ENCODE measurements at places on chromosomes 13 and 19.

DNA sequence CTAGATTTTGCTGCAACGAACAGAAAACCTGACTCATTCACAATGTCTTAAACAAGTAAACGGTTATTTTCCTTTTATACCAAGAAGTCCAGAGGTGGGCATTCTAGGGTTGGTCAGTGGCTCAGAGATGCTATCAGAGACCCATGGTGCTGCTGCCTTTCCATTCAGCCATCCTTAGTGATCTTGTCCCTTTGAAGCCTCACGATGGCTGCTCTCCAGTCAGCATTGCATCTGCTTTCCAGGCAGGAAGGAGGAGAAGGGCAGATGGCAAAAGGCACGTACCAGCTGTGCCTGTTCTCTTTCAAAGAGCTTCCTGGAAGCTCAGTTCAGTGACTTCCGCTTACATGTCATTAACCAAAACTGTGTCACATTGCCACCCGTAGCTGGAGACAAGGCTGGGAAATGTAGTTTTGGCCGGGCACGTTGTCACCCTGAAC is 30.1 kb downstream of the WDFY2 start:
- DNase-seq, result peak; percentile 76

- no peak for DNase-seq
These were observed 8.1 kb downstream of the ZNF460 start for GRCh38 chr19:57288373-57288772.

- DNase-seq, result no peak
These were observed 417.1 kb downstream of the PCDH17 start for GRCh38 chr13:58048670-58049069.

DNA sequence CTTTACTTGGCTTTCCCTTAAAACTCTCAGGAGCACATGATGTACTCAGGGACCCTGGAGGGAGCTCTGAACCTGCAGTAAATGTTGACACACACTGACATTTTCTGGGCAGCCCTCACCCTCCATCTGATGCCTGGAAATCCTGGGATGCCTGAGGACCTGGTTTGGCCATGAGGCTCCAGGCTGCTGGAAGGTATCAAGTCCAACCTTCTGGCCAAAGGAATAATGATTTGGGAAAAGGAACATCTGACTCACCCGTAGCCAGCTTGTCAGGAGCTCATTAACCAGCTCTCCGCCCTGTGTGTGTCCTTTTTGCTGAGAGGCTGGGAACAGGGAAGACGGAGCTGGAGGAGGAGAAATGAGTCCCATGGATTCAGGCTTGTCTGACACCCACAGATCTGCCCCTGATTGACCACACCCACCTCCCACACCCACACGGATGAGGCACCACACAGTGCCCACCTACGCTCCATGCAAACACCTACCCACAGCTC is 10.3 kb downstream of the ZNF558 start:
- DNase-seq, result no peak

- DNase-seq, result peak; percentile 98
These were observed 426 bp upstream of the AKAP11 start for GRCh38 chr13:42271337-42272114.

DNA sequence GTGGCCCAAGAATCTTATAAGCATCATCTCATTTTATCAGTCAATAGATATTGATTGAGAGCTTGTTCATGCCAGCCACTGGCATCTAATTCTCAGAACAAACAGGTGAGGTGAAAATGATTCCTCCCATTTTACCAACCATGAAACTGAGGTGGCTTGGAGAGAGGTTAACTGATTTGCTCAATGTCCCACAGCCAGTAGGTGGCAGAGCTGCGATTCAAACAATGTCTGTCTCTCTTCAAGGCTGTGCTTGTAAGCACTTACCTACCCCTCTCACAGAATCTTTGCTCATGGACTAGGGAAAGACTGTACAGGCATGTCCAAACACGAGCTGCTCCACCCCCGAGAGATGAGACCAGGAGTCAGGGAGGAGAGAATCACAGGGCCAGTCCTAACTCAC is 21.5 kb upstream of the GSX1 start:
- DNase-seq, result no peak

DNA sequence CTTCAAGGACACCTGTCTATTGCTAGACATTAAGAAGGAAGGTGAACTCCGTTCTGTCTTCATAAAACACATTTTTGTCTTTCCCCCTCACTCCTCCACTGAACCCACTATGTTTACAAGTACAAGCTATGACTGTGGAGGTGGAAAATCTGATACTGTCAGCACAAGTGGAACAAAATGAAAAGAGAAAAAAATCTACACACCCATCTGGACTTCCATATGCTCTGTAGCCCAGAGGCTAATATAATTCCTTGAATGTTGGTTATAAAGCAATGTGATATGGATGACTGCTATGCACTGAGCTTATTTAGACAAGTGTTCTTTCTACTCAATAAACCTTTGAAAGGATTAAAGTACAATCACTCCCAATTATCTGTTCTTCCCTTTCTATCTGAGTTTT is 713.5 kb downstream of the DIAPH3 start:
- no peak for DNase-seq

GRCh38 chr13:110391273-110391672 is 84.2 kb downstream of the COL4A2 start:
- DNase-seq, result no peak

- DNase-seq, result no peak
These were observed 192.4 kb downstream of the NUFIP1 start for GRCh38 chr13:44796597-44797490.

DNA sequence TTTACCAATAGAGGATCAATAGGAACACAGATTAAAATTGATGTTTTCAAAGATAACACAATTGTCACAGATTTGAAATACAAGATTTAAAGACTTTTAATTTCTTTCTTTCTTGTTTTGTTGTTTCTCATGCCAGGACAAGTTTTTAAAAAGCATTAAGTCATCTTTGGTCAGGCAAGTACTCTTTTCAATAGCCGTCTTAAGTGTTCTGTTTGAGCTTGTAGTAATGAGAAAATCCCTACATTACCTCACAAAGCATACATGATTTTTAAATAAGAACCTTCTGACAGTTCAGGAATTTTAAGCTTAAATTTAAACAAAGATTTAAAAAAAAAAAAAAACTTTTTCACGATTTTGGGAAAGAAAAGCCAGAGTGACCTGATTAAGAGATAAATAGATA is 216.3 kb upstream of the PRR20A start:
- DNase-seq, result no peak

Measured in dorsolateral prefrontal cortex (tissue), 122 donors.